ENCODE measurements at places on chromosomes 11 and 22.

- DNase-seq, result peak; percentile 70
These were observed 39.2 kb upstream of the IGLL5 start for GRCh38 chr22:22848364-22848866.

DNA sequence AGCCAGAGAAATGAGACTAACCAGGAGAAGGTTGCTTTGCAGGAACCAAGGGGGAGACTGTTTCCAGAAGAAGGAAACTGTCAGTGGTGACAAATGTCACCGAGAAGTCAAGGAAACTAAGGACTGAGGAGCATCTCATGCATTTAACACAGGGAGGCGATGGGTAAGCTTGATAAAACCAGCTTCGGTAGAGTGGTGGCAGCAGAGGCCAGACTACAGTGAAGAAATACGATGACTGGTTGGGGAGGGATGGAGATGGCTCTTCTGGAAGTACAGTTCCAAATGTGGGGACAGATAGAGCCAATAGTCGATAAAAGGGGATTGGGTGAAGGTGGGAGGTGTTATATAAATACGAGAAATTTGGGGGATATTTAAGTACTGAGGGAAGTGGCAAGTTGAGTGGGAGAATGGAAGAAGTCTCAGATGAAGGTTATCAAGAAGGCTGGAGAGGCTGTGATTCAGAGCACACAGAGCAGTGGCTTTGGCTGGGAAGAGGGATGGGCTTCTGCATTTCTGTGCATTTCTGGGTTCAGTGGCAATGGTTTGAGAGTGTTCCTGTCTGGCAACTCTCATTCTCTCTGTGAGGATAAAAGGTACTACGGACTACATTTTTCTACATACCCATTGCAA, 29.2 kb downstream of the SC5D start:
- peak; percentile 59 for DNase-seq

DNA sequence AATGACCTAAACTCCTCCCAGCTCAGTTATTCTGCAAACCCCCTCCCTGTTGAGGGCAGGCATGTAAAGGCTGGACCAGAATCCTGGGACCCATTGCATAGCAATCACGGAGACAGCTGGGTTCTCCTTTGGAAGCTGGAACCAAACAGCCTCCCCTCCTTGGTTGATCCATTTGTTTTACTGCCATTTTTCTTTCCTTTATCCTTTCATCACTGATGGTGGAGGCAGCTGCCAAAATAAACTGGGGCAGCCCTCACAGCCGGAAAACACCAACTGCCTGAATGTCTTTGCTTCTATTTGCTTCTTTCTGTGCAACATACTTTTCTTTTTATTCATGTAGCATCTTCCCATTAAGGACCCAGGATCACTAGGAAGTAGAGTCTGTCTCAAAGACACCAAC, 150.0 kb upstream of the SYT13 start:
- DNase-seq, result no peak

- no peak for DNase-seq
These were observed 2.4 kb downstream of the MYRF start for GRCh38 chr11:61754534-61755482.

DNA sequence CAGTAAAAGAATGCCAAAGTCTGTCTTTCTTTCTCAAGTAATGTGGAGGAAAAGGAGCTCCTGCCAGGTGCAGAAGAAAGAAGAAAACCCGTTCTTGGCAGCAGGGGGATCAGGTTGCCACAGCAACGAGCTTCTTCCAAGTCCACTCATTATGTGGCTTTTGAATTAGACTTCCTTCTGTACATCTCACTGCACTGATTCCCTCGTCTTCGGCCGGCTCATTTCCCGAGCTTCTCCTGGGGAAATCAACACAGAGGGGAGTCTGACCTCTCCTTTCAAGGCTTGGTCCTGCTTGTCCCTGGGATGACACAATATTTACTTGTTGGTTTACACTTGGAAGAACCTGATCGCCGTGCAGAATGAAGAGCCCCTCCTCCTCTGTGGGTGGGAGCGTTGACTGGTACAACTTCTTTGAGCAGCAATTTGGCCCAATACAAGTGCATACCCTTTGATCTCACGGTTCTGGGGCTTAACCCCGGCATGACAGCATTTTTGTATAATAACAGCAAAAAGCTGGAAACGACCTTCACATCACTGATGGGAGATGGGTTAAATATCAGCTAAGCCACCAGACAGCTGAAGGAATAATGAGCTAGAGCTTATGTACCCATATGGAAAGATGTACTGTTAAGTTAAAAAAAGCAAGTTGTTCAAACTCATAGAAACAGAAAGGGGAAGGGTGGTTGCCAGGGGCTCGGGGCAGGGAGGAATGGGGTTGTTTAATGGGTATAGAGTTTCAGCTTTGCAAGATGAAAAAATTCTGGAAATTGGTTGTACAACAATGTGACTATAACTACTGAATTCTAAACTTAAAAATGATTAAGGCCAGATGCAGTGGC, 35.4 kb downstream of the MCHR1 start:
- DNase-seq, result no peak

- DNase-seq, result no peak
These were observed 8.5 kb downstream of the CCDC88B start for GRCh38 chr11:64348383-64349024.

- DNase-seq, result no peak
These were observed 1.9 kb downstream of the RNF121 start for GRCh38 chr11:71930556-71931244.

- DNase-seq, result no peak
These were observed 245.8 kb downstream of the KIRREL3 start for GRCh38 chr11:126754591-126755426.

DNA sequence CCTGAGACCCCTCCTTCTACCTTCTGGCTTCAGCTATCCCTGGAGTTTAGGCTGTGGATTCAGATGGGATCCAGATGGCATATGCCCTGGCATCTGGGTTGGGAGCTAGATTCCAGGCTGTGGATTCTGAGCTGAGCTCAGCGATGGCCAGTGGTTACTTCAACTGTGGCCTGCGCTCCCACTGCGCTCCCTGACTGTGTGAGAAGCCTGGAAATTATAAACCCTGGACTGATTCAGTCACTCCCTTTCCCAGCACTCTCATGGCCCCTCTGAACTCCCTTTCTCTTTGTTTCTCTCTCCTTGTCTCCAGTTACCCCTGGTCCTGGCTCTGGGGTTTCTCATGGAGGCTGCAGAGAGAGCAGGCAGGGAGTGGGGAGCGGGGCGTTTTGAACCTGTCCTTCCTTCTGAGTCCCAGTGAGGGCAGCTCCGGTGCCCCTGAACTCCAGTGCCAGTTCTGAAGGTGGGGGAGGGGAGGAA, 4.8 kb downstream of the ARHGEF17 start:
- DNase-seq, result no peak

GRCh38 chr11:64729851-64730382, 6.9 kb upstream of the NRXN2 start:
- DNase-seq, result peak; percentile 79

DNA sequence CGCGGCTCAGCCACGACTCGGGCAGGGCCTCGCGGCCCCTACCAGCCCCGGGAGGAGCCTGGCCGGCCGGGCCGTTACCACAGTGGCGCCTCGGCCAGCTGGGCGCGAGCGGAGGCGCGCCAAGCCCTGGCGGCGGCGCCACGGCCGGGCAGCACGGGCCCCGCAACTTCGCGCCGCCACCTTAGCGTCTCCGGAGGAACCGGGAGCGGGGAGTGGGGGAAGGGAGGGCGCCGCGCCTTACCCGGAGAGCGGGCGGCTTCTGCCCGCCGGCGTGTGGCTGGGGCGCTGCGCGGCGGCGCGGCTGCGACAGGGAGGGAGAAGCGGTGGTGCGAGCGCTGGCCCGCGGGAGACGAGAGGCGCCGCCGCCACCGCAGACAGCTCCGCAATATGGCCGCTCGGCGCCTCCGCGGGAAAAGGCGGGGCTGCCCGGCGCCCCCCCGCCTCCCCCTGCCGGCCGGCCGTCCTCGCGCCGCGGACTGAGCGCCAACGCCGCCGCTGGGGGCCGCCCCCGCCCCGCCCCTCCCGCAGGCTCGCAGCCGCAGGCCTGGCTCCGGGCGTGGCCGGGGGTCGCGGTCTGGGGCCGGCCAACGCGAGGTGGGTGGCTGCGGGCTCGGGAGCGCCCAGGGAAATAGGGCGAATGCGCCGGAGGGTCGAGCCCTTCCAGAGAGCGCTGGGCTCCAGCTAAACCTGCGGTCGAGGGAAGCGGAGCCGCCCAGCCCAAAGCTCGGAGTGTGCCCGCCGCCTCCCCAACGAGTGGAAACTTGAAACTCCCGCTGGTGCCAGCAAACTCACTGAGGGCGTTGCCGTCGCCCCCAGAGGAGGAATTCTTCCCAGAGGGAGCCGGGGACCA, at the start of gene RDX:
TSS of gene RDX (minus strand) at position 389 of the 850 bp plus-strand sequence. CDS start 16,922 bp downstream, outside the sequence.
- peak; percentile 89 for DNase-seq

- no peak for DNase-seq
These were observed 10.2 kb downstream of the MB start for GRCh38 chr22:35606916-35607315.

GRCh38 chr11:100740440-100740839, 53.4 kb downstream of the ARHGAP42 start:
- DNase-seq, result peak; percentile 11

DNA sequence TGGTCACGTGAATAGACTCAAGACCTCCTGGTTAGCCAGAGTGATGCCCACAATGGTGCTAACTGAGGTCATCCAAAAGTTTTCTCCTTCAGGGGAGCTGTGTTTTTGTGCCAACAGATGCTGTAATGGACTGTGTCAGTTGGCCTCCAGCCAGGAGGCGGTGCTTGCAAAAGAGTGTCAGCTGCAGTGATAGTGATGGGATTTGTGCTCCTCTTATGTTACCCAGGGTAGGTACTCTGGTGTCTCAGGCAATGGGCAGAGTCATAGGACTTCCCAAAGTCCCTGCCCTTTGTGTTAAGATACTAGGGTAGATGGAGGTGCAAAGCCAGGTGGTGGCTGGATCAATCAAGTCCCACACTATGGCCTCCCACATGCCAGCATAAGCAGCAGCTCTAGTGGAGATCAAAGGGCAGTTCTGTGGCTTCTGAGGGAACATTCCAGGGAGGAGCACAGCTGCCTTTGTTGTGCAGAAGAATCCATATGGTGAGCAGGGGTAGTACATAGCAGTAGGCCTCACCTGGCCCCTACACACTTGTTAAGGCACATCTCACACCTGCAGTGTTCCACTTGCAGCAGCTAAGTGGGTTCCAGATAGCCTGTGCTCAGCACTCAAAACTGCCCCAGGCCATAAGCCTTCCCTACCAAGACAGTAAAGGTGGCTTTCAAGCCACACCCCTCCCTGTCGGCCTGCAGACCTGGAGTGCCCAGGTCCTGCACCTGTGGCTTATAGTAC, 9.4 kb upstream of the FANCF start:
- DNase-seq, result peak; percentile 13
